ENCODE measurements at places on chromosomes 4 and X. TPM values are rescaled to one million over a fixed set of nuclear protein-coding genes. Genes with fewer than 3 reads are reported as not detected.

- no peak for DNase-seq
Measured at GRCh38 chr4:48122756-48123155, 11.3 kb downstream of the TXK start.

CT45A1 gene
- total RNA-seq = not detected

DNA sequence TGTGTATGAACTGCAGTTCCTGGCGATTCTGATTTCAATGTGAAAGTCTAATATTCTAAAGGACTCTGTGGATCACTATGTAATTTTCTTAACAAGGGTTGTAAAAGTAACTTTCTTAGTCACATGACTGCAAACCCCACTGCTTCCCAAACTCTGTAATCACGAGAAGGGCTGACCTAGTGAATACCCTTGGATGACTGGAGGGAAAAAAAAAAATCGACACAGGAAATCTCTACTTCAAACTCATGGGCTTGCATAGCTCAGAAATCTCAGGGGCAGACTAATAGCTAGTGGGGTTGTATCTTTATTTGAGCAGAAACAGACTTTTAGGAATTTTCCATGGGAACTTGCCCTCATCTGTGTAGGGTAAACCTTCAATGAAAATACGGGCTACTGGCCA lies 4.8 kb upstream of the MXRA5 start:
- no peak for DNase-seq

DNA sequence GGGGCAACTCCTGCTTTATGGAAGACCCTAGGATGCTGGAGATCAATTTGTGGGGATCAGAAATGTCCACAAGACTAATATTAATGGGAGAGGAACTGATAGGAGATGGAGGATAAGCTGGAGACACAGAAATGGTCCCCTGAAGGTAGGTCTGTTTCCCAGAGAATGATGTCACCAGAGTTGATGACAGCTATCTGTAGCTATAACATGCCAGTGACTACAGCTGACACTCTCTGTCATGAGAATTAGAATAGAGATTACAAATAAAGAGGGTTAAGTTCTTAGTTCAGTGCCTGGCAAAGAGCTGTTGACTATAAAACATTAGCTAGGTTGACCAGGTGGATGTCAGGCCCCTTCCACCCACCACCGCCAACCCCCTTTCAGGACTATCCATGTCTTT lies 9.3 kb downstream of the BST1 start:
- DNase-seq = no peak

GLRA3 gene
- total RNA-seq = not detected

- DNase-seq = no peak
Measured at GRCh38 chrX:69614886-69615285, 1.0 kb upstream of the EDA start.

AFF2 gene
- 2.0 TPM for total RNA-seq

DNA sequence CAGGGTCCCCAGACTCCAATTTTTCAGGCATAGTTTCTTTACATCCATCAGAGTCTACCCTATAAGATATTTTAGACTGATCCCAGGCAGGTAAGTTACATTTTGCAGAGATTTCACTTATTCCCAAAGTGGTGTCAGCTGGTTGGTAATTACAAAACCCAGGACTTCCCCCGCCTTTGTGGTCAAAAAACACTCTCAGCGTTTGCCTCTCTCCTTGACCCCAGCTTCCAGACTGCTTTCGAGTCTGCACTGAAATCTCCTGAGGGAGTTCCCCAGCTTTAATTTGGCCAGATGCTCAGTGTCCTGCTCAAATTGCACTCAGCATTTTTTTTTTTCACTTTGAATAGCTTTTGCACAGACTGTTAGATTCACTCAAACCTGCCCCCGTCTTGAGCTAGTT lies 11.2 kb upstream of the AMOT start:
- no peak for DNase-seq

DNA sequence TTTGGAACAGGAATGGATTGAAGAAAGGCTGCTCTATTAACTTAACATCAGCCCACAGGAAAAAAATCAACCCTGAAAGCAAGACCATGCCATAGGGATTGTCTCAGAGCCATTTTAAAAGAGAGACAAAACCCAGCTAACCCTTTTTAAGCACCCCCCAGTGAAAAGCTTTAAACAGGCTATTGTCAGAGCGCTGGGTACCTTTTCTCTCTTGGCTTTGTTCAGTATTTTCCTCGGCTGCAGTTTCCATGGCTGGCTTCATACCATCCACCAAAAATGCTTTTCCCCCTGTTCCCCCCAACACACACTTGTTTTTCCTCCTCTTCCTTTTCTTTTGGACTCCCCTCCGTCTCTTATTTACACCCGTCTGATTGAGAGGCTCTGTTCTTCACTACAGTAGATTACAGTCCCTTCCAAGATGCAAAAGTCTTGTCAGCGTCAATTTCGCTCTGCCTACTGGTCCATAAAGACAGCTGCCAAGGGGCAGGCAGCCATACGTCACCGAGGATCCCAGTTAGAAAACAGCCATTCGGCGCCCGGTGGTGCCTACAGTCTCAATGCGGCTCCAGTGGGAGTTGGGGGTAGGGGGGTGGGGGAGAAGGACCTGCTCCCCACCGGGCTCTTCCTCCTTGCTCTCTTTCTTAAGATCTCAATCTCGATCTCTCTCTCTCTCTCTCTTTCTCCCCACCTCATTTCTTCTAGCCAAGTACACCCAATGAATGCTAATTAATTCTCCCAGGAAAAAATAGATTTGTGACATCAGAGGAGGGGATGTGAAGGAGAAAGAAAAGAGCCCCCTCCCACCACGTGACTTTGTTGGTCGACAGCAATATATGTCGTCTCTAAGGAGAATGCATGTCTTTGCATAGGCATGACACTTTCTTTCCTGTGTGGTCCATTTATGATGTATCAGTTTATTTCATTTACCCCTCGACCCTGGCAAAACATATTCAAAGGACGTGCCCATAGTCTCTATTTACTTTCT lies at the start of gene GPM6B:
GPM6B (minus strand) TSS at position 451 of the 985 bp plus-strand sequence; CDS start at position 262, 189 bp downstream.
- no peak for DNase-seq

BTC gene
- 0.61 TPM for total RNA-seq

Measured in Caki2 (cell line).